Mucosa of descending colon (tissue), 3 donors: ENCODE measurements at places on chromosomes 4 and X. TPM values are rescaled to one million over a fixed set of nuclear protein-coding genes. Genes with fewer than 3 reads are reported as not detected.

GRCh38 chr4:113146876-113147358 lies 97.5 kb downstream of the ANK2 start:
- no peak for DNase-seq

DNA sequence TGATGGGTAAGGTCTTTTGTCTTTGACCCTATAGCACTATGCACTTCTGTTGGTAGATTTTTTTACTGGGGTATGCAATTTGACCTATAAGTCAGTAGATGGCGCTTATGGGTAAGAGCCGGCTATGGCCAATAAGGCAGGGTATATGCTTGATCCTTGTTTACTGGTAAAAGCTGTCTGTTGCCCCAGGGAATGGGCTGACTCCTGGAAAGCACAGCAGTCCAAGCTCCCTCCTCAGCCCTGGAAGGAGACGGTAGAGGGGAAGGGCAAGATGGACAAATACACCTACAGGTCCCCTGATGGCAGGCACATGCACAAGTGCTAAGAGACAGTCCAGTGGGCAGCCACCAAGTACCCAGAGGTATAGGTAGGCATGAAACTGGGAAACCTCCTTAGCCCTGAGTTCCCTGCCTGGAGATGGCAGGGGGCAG lies 63.7 kb downstream of the ADAMTS3 start:
- DNase-seq: no peak

- no peak for DNase-seq
These were observed 187.1 kb downstream of the BCOR start for GRCh38 chrX:39910651-39911050.

GRCh38 chr4:7716010-7716721 lies 223.5 kb downstream of the AFAP1 start:
- DNase-seq: no peak

- DNase-seq: no peak
These were observed 54.7 kb downstream of the SMARCAD1 start for GRCh38 chr4:94262163-94263016.

DNA sequence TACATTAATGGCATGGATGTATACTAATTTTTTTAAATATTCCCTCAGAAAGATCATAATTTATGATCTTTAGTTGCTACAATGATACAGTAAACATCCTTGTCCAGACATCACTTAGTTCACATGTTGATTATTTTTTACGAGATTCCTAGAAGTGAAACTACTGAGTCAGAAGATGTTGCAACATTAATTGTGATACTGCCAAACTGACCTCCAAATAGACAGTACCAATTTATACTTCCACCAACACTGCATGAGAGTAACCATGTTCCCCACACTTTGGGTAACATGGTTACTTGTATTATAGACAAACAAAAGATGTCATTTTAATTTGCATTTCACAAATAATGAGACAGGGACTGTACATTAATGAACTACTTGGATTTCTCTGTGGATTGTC lies 19.6 kb downstream of the RCHY1 start:
- no peak for DNase-seq

- DNase-seq: no peak
These were observed 25.0 kb downstream of the CPZ start for GRCh38 chr4:8617486-8618040.

DNA sequence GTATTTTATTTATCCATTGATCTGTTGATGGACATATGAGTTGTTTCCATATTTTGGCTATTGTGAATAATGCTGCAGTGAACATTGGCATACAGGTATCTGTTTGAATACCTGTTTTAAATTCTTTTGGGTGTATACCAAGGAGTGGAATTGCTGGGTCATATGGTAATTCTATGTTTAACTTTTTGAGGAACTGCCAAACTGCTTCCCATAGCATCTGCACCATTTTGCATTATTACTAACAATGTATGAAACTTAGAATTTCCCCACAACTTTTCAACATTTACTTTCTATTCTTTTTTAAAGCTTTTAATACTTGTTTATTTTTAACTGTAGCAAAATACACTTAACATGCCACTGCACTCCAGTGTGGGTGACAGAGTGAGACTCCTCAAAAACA lies 57.0 kb upstream of the MSN start:
- no peak for DNase-seq

- no peak for DNase-seq
These were observed 156.4 kb downstream of the PPARGC1A start for GRCh38 chr4:23733476-23733875.

- DNase-seq: no peak
These were observed 16.4 kb upstream of the DCAF8L1 start for GRCh38 chrX:27997622-27998021.

DNA sequence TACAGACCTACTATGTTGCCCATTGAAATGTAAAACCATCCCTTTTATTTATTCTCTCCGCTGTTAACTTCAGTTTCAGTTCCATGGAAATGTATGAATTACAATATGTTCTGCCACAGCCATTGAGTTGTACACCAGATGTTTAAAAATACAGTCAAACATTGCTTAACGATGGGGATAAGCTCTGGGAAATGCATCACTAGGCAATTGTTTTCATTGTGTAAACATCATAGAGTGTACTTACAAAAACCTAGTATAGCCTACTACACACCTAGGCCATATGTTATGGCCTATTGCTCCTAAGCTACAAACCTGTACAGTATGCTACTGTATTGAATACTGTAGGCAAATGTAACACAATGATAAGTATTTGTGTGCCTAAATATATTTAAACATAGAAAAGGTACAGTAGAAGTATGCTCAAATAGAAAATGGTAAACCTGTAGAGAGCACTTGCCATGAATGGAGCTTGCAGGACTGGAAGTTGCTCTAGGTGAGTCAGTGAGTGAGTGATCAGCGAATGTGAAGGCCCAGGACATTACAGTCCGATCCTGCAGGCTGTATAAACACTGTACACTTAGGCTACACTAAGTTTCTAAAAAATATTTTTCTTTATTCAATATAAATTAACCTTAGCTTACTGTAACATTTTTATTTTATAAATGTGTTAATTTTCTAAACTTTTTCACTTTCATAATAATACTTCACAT lies 2.7 kb upstream of the PF4V1 start:
- no peak for DNase-seq

DNA sequence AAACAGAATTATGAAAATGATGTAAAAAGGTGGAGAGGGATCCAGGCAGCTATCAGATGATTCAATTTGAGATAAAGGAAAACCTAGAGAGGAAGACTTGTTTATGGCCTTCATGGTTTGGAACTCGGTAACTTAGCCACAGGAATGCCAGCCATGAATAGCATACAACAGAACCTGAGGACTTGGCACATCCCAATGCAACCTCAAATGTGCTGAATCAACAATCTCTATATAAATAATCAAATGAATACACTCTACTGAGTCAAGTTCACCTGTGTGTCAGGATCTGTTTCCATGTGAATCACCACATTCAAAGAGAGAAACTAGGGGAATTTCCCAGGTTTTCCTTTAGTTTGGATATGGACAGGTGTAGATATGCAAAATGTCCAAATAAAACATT lies 86.9 kb downstream of the MBNL3 start:
- no peak for DNase-seq

- DNase-seq: no peak
These were observed 12.2 kb downstream of the PLS3 start for GRCh38 chrX:115573185-115573584.

DNA sequence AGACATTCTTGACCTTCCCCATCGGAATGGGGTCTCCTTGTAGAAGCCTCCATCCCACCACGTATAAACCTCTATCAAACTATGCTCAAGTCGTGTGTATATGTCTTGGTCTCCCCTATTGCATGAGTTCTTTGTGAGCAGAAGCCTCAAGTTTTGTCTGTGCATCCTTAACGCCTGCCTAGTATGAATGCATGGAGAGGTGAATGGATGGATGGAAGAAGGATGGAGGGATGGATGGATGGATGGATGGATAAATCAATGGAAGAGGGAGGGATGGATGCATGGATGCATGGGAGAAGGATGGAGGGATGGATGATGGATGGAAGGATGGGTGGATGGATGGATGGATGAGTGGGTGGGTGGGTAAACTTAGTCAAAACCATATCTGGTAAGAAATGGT lies 17.0 kb upstream of the CCKAR start:
- no peak for DNase-seq

- no peak for DNase-seq
These were observed 166.1 kb downstream of the LRBA start for GRCh38 chr4:150849016-150849415.

GRCh38 chr4:75099321-75099720 lies 166.4 kb downstream of the PARM1 start:
- DNase-seq: peak; percentile 68

DNA sequence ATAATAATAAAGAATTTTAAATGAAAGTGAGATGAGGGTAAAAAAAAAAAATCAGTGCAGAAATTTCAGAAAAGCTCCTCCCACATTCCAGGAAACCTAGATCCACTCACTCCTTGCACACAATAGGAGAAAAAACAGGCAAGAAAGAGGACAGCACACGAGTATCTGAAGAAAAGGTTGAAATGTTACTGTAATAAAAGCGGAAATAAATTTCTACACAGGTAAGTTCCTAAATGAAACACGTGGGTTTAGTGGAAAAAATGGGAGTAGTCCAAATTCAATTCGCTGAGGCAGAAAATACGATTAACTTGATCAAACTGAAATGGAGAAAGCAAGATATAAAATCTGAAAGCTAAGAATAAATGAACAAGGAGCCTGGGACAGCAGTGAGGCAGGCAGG lies 2.0 kb upstream of the ACE2 start:
- DNase-seq: no peak

DNA sequence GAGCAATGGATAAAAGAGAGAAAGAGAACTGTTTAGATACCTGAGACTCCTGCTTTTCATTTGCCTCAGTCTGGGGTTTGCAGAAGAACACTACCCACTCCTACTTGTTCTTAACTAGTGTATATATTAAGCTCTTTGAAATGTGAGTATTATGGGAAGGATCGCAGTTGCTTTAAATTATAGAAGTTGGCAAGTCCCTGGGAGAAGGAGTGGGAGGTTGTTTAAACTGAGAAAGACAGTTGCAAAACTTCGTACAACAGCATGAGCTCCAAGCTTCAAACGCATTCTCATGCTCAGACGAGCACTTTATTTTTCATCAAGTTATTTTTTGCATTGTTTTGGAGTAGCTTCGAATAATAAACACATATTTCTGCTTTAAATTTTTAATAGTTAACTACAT lies 88.1 kb upstream of the C1QTNF7 start:
- DNase-seq: no peak

DNA sequence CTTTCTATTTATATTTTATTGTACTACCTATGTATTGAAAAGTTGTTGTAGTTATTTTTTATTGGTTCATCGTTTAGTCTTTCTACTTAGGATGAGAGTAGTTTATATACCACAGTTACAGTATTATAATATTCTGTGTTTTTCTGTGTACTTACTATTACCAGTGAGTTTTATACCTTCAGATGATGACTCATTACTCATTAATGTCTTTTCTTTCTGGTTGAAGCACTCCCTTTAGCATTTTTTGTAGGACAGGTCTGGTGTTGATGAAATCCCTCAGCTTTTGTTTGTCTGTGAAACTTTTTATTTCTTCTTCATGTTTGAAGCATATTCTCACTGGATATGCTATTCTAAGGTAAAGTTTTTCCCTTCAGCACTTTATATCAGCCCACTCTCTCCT lies 7.7 kb downstream of the LUZP4 start:
- no peak for DNase-seq

GRCh38 chr4:162499478-162499877 lies 335.7 kb upstream of the FSTL5 start:
- DNase-seq: no peak

DNA sequence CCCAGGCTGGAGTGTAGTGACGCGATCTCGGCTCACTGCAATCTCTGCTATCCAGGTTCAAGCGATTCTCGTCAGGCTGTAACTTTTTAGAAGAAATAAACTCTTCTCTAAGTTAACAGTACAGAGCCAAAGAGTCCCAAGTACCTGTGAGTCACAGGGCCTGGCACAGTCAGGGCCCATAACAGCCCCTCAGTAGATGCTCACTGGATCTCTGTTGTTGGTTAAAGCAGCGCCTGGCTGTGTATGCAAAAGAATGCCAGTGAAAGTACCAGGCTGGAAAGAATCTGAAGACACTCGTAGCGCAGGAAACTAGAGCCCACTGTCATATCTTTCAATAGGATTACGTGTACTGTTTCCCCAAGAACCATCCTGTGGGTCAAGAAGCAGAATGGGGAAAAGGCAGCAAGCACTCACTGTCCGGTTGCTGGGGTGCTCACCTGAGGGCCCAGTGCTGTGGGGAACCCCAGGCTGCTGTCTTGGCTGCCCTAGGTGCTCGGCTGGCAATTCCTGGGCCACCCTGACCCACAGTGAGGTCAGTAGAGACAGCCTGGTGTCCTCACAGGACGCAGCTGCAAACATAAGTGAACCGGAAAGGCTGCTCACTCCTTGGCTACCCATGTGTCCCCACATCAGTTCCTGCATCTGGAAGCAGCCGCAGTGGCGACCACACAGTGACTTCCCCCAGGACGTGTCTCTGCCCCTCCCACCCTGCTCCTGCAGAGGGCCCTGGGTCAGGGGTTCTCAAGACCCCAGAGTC lies 3.1 kb upstream of the SLBP start:
- no peak for DNase-seq

DNA sequence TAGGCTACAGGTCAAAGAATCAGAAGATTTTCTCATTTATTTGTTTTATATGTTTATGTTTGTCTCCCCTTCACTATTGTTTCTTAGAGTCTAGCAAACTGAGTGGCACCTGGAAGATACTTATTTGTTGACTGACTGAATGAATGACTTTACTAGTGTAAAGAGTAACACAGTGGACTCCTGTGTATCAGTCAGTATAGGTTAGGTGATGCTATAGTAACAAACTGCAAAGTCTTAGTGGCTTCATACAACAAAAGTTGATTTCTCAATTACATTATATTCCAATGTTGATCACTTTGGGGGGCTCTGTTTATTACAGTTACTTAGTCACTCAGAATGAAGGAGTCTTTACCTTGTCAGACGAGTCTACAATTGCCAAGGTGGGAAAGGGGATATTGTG lies 76.6 kb downstream of the DCK start:
- DNase-seq: no peak

- DNase-seq: no peak
These were observed 212.2 kb upstream of the CENPE start for GRCh38 chr4:103410386-103410785.

DNA sequence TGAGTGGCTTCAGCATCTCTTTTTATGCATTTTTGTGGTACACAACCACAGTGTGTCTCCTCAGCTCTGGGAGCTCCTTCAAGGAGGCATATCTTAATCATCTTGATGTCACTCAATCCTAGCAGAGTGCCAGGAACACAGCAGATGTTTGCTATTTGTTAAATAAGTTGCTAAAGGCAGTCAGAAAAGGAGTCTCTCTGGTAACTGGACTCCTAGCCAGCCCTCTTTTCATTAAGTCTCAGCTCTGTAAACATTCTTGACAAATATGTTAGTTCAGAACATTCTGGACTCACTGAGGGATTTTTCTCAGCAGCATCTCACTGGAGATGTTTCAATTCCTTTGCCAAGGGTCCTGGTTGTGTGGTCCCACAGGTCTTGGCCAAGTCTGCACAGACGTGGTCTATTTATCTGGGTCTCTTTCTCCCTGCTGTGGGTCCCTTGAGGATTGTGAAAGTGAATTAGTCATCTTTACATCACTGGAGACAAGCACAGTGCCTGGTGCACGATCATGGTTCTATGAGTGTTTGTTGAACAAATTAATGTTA lies 20.3 kb upstream of the FAM9C start:
- no peak for DNase-seq

GRCh38 chrX:633043-633984 lies 2.7 kb downstream of the SHOX start:
- no peak for DNase-seq

The AMER1 gene
- total RNA-seq: 8.9 TPM

The MTNR1A gene
- total RNA-seq: 1.4 TPM

The IL1RAPL2 gene
- total RNA-seq: 0.19 TPM

The FHDC1 gene
- total RNA-seq: 14.1 TPM

The NUP62CL gene
- total RNA-seq: 4.2 TPM

The IRS4 gene
- total RNA-seq: not detected

The SLC34A2 gene
- total RNA-seq: not detected

The ANXA10 gene
- not detected for total RNA-seq

The CFP gene
- total RNA-seq: 0.96 TPM
